CD4-positive, alpha-beta T cell (primary cell): ENCODE measurements at places on chromosomes 4 and X.
A peak's percentile ranks its signal among the peaks of the same experiment; 100 is the strongest.

GRCh38 chr4:78014889-78015886 lies 41.9 kb upstream of the FRAS1 start:
- no peak for DNase-seq

GRCh38 chr4:76772498-76773106 lies 125.3 kb downstream of the SOWAHB start:
- DNase-seq, result no peak

DNA sequence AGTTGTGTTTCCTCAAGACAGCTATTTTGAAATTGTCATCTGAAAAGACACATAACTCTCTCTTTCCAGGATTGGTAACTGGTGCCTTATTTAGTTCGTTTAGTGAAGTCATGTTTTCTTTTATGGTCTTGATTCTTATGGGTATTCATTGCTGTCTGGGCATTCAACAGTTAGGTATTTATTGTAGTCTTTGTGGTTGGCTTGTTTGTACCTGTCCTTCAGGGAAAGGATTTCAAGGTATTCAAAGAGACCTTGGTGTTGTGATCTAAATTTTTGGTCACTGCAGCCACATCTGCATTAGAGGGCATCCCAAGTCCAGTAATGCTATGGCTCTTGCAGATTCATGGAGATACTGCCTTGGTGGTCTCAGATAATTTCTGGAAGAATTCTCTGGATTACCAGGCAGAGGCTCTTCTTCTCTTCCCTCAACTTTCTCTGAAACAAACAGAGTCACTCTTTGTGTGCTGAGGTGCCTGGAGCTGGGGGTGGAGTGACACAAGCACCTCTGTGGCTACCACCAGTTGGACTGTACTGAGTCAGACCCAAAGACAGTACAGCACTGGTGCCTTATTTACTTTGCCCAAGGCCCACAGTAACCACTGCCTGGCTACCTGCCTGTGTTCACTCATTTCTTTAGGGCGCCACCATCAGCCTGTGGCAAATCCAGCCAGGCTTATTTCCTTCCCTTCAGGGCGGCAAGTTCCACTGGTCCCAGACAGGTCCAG lies 620.4 kb downstream of the KCNIP4 start:
- DNase-seq, result no peak

DNA sequence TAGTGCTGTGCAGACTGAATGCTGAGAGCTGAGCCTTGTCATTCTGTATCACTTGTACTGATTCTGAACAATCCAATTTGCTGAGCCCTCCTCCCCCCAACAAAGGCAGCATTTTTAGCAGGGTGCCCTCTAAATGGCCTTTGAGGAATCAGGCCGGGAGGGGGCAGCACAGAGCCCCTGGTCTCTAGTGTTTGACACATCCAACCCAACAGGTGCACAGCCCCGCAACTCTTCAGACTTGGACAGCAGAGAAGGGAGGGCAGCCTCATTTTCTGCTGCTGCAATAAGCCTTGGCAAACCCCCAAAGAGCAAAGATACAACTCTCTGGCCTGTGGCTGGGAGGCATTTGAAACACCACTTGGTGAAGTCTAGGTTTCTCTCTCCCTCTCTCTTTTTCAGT lies 3.4 kb downstream of the ATP1B4 start:
- DNase-seq, result peak; percentile 42

GRCh38 chr4:105280338-105281123 lies 133.9 kb downstream of the TET2 start:
- DNase-seq, result no peak

GRCh38 chrX:128664211-128664610 lies 612.0 kb upstream of the ACTRT1 start:
- no peak for DNase-seq

DNA sequence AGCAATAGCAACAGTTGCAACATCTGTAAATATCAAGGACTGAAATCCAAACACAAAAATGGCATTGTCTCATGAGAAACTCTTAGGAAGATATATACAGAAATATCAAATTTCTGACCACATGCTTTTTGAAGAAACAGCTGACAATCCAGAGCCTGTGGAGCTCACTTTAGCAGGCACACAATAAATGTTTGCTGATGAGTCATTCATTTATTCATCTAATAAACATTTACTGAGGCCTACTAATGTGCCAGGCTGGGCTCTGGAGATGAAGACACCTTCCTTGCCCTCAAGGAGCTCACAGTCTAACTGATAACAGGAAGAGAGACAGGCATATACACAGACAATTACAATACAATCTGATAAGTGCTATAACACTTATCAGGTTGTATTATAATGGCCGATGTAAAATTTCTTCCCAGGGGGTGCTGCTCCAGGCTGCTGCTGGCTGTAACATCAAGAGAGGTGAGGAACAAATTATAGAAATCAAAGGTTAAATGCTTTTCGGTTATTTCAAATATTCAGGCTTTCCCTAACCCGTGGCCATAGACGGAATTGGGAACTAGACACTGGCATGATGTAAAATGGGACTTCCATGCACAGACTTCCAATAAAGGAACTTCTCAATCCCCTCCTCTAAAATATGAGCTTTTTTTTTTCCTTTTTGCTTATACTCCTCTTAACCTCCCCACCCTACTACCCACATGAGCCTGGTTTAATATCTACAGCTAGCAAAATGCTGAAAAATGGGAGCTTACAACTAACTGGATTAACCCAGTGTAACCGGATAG lies 16.8 kb upstream of the ZCCHC13 start:
- no peak for DNase-seq

- no peak for DNase-seq
These were observed 102.3 kb downstream of the WWC2 start for GRCh38 chr4:183201331-183201730.

DNA sequence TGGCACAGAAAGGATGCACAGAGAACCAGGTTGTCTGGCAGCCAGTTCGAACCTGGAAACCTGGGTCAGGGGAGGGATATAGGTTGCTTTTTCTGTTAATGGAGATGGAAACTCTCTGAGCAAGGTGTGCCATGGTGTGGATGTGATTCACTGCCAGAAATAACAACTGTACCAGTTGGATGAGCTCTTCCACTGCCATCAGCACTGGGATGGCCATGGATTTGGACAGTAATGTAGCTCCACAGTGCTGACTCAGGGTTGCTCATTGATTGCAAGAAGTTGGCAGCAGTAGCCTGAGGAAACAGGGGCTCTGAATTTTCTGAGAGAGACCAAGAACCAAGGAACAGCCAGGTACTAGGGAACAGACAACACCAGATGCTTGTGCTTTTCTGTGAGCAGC lies 33.8 kb downstream of the PNMA5 start:
- DNase-seq, result no peak

- no peak for DNase-seq
These were observed 34.2 kb downstream of the AGA start for GRCh38 chr4:177408023-177408422.
